DMS 273 treated with DMSO at 0.1 percent for 48 hours (cell line): ENCODE measurements at places on chromosomes 6 and 20.

GRCh38 chr6:75135450-75135849, 70.4 kb downstream of the COL12A1 start:
- DNase-seq: no peak

- no peak for DNase-seq
Observed at GRCh38 chr6:46381579-46381978, 109.7 kb downstream of the RCAN2 start.

- DNase-seq: peak; percentile 51
Observed at GRCh38 chr20:25273541-25274358, 25.9 kb downstream of the PYGB start.

DNA sequence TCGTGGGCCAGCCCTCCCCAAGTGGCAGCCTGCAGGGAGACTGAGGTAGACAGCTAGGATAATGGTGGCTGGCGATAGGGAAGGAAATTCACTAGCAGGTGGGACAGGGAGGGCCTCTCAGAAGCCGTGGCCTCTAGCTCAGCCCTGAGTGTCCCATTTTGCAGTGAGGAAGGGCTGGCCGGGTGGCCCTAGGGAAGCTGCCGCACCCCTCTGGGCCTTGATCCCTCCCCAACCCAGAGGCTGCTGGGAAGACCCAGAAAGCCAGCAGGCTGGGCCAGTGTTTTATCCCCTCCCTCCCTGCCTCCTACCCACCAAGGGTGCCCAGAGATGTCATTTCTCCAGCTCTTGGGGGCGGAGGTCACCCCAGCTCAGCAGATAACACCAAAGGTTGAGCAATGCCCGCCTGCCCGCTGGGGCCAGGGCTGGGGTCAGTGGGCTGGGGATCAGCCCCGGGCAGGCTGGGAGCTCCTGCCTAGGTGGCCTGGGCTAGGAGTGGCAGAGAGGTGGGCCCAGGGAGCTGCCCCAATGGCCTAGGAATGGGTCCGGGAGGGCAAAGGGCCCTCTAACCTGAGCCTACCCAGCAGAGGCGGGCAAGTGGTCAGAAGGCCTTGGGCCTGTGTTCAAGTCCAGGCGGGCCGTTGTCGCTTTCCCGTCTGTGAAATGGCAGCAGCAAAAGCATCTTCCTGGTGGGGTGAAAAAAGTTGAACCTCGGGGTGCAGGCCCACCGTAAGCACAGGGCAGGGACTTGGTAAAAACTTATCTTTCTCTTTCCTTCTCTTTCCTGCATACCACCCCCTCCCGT, 1.6 kb upstream of the CEBPB start:
- DNase-seq: no peak

- DNase-seq: no peak
Observed at GRCh38 chr20:36260316-36260715, 24.0 kb downstream of the AAR2 start.

DNA sequence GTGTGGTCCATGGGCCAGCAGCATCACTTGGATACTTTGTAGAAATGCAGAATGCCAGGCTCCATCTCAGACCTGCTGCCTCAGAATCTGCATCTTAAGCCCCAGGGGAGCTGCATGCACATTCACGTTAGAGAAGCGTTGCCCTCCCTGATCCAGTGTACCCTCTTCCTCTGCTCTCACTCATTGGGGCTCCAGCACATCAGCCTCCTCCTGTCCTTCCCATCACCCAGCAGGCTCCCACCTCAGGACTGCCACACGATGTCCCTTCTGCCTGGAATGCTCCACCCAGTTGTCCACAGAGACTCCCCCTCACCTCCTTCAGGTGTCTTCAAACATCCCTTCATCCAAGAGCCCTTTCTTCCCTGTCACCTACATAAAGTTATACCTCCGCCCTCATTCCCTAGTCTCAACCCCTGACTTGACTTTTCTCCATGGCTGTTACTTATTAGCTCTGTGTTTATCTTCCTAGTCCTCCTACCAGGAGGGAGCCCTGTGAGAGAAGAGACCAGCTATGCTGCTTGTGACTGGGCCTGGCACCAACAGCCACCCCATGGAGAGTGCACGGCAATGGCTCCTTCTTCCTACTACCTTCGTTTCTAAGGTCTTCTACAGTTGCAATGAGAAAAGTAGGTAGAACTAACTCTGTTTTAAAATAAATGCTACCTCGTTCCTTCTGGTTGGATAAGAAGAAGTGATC, 3.3 kb upstream of the ACSS1 start:
- DNase-seq: no peak

GRCh38 chr20:822651-823573, 10.6 kb upstream of the FAM110A start:
- DNase-seq: no peak

DNA sequence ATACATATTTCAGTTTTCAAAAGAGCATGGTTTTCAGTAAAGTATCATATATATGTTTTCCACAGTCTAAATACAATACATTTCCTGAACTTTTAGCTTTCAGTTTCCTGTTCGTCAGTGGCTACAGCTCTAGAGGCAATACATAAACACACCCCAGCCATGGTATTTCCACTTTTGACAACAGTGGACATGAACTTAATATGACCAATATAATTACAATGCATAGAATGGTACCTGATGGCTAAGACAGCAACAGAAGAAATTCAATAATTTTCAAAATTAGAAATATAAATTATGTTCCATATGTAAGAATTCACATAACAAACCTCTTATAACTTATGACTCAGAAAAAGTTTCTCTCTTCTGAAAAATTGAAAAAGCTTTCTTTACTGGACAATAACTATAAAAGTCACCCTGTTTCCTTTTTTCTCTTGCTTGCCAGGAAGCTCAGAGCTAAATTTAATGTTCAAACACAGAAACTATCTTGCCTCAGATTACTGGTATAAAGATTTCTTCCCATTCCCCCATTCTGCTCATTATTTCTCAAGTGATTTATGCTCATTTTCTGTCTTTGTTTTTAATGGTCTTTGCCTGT, 19.2 kb downstream of the FKBP5 start:
- DNase-seq: no peak

DNA sequence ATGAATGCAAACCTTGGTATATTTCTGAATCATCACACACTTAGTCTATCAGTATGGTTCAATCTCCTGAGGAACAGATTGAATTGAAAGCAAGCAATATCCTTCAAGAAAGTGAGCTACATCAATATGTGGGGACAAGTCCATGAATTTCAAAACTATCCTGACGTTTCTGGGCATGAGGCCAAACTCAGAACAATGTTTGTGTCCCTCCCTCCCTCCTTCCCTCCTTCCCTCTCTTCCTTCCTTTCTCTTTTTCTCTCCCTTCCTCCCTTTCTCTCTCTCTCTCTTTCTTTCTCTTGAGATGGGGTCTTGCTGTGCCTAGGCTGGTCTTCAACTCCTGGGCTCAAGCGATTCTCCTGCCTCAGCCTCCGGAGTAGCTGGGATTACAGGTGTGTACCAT, 27.9 kb upstream of the SYNCRIP start:
- DNase-seq: no peak

- no peak for DNase-seq
Observed at GRCh38 chr6:2839982-2840748, 1.5 kb downstream of the SERPINB1 start.

GRCh38 chr6:74284284-74284683, 588.3 kb downstream of the CD109 start:
- DNase-seq: no peak

- no peak for DNase-seq
Observed at GRCh38 chr20:51462566-51463276, 79.8 kb downstream of the NFATC2 start.

GRCh38 chr6:56381801-56382251, 134.4 kb upstream of the COL21A1 start:
- DNase-seq: no peak

GRCh38 chr20:54190217-54190616, 16.4 kb upstream of the CYP24A1 start:
- no peak for DNase-seq

DNA sequence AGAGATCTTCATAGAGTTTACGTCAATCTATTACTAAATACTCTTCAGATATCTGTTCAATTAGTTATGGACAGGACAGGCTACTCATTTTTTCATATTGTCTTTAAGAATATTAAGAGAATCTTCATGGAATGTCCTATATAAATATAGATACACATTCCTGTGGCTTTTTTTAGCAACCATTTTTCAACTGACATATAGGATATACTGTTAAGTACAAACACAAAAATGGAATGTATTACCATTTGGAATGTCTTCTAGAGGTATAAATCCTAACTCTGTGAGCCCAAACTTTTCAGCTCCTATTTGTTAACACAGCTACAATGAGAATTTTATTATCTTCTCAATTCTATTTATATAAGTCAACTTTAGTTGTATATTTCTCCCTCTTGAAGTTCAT, 239.6 kb upstream of the DEFB112 start:
- no peak for DNase-seq

GRCh38 chr6:90263633-90264032, 33.0 kb downstream of the BACH2 start:
- no peak for DNase-seq

DNA sequence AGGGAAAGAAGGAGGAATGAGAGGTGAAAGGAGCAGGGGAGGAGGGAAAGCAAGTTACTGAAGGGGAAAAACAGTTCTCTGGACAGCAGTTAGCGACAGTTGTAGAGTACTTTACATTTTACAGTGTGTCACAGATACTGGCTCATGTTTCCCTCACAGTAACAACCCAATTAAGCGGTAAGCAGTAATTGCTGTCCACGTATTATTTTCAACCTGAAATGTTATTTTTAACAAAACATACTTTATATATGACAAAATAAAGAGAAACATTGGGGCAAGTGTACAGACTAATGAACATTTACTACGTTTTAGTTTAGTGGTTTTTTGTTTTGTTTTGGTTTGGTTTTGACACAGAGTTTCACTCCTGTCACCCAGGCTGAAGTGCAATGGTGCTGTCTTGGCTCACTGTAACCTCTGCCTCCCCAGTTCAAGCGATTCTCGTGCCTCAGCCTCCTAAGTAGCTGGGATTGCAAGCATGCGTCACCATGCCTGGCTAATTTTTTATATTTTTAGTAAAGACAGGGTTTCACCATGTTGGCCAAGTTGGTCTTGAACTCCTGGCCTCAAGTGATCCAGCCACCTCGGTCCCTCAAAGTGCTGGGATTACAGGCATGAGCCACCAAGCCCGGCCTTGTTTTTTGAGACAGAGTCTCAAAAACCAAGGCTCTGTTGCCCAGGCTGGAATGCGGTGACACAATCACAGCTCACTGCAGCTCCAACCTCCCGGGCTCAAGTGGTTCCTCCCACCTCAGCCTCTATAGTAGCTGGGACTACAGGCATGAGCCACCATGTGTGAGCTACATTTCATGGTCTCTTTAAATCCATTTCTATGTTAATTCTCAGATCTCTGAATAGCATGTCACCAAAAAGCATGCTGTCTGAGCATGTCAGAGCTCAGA, 22.6 kb upstream of the BTN3A2 start:
- DNase-seq: no peak

DNA sequence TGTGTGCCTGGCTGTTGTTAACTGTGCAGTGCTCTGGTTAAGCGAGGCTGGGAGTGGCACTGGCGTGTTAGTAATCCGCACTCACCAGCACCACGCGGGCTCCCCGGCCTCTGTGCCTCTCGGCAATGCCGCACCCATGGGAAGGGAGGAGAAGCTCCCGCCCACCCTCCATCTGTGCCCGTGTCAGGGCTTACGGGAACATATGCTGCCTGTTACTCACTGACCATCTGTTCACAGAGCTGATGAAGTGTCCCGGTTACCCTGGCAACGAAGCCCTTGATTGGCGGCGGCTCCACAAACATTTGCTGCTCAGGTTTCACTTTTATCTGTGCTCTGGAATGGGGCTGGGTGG, 114.7 kb downstream of the PSMB1 start:
- peak; percentile 99 for DNase-seq

DNA sequence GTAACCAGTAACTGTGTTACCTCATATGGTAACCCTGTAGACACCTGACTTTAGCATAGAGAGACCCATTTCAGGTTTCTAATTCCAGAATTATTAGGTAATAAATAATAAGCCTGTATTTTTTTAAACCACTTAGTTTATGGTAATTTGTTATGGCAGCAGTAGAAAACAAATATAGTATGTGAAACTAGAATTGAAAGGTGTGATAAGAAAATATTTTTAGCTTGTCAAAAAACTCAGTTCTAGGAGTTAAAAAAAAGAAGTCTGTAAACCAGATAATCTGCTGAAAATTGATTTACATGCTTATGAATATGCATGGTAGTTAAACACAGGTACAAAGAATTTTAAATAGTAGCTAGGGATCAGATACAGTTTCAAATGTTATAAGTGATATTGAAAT, 695.0 kb upstream of the GJE1 start:
- no peak for DNase-seq

- DNase-seq: no peak
Observed at GRCh38 chr6:169236988-169237387, 16.7 kb downstream of the THBS2 start.

DNA sequence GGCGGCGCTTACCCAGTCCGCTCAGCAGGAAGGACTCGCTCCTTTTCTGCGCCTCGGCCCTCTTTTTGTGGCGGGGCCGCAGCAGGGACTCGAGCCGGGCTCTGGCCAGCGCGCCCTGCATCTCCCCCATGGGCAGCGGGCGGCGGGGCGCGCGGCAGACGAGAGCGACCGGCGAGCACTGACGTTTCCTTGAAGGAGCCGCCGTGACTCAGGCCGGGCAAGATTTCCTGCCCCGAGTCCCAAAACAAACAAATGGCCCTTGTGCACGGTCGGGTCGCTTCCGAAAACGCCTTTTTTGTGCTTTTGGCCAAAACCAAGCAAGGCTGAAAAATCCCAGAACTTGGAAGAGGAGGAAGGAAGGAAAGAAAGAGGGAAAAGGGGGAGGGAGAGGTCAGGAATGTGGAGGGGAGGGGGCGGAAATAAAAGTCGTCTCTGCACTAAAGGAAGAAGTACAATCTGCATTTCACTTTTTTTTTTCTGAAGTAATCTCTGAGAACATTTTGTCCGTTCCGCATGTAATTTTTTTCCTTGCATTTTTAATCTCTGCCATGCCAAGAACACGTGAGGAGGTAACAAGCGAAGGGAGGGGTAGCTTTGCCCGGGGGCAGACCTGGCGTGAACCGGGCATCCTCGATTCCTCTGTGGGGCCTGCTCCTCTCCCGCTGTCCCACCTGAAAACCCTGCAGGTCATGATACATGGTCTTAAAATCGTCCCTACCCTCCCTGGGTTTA, 123.3 kb upstream of the SLC2A12 start:
- no peak for DNase-seq

DNA sequence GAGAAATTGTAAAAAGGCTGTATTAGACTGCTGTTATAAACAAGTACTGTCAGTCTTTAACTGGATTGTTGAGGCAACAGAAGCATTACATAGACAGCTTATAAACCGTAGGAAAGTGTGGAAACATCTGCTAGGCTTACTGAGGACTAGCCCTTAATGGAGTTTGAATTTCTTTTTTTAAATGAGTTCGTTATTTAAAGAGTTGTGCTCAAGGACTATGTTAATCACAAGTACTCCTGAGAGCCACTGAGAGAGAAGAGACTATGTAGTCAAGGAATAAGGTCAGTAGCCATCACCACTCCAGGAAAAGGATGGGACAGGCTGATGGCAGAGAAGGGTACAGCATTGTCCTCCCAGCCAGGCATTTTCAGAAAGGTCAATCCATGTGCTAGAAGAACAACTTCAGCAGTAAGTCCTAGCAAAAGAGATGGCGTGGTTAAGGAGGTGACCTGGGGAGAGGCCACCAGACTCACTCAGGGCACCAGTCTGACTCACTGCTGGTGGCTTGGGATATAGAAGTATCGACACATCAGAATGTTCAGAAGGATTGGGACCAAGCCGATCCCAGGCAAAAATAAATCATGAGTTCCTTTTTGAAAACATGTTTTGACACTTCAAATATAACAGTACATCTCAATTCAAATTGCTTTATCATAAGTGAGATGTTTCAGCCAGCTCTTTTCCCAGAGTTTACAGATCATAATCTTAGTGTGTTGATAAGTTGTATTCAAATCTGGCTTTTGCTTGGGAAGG, 6.4 kb downstream of the RPS12 start:
- DNase-seq: peak; percentile 59
